Stimulated activated naive CD4-positive, alpha-beta T cell (primary cell): ENCODE measurements at places on chromosomes 12 and 14.
A peak's percentile ranks its signal among the peaks of the same experiment; 100 is the strongest.

- no peak for DNase-seq
These were observed 5.1 kb downstream of the GPRC5D start for GRCh38 chr12:12946686-12947355.

DNA sequence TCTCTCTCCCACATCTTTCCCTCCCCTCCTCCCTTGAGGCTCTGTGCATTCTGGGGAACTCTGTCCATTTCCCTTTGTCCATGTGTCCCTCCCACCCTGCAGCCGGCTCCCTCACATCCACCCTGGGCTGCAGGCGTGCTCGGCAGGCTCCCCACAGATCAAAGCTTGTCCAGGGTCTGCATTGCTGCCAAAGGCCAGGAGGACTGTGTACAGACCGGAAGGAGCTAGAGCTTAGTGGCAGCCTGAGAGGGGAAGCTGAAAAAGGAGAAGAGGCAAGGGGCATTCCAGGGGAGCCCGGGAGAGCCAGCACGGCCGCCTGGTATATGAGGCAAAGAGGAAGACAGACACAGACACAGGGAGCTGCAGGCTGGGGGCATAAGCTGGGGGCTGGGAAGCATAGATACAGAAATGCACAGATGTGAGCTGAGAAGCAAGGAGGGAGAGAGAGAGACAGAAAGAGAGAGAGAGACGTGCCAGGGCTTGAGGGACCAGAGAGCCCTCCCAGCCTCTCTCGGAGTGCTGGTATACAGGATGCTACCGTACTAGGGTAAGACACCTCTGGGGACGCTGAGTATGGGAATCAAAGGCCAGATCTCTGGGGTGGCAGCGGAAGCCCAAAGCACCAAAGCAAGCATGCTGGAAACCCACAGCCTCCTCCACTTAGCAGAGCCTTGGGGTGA, 3.3 kb downstream of the CD4 start:
- DNase-seq: peak; percentile 45

DNA sequence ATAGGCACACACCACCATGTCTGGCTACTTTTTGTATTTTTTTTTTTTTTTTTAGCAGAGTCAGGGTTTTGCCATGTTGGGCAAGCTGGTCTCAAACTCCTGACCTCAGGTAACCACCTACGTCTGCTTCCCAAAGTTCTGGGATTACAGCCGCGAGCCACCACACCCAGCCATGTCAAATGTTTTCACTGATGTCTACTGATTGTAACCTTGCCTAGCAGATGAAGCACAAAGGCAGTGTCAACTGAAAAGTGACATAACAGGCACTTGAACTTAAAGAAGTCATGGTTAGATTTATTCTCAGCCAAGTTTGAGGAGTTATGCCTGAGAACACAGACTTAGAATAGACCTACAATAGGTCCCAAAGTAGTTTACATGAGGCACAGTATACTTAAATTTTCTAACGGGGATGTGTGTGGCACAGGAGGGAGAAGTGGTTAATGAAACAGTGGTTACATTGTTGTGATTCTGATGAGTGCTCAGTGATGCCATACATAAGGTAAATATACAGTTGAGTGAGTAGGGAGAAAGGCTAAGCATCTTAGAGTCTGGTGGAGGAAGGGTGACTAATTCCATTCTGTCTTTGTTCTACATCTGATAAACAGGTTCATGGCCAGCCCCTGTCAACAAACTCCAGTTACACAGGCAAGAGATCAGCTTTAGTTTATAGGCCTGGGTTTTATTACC, 12.6 kb upstream of the RNASE4 start:
- DNase-seq: no peak

GRCh38 chr14:98172243-98172778, 1099.7 kb downstream of the BCL11B start:
- DNase-seq: no peak

GRCh38 chr14:99213101-99213500, 58.9 kb downstream of the BCL11B start:
- no peak for DNase-seq

DNA sequence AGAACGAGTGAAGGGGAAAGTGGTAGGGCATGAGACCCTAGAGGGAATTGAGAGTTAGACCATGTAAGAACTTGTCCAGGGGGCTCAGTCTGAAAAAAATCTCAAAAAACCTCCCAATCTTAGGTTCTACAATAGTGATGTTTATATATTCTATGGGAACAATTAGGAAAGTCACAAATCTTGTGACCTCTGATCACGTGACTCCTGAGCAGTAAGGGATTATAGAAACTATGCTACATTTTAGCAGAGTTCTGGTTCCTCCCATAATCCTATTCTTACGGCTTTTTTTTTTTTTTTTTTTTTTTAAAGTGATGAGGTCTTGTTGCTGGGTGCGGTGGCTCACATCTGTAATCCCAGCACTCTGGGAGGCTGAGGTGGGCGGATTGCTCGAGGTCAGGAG, 5.8 kb downstream of the ADCK1 start:
- no peak for DNase-seq
